Activated CD8-positive, alpha-beta T cell treated with anti-CD3 and anti-CD28 coated beads, Interleukin-2, amount 10 ng/mL, durations not matched to agents 7 days and 5 days (primary cell): ENCODE measurements at places on chromosomes 3 and 15. TPM values are rescaled to one million over a fixed set of nuclear protein-coding genes. Genes with fewer than 3 reads are reported as not detected.

- DNase-seq = no peak
Observed at GRCh38 chr3:50455161-50456018, 48.0 kb downstream of the CACNA2D2 start.

DNA sequence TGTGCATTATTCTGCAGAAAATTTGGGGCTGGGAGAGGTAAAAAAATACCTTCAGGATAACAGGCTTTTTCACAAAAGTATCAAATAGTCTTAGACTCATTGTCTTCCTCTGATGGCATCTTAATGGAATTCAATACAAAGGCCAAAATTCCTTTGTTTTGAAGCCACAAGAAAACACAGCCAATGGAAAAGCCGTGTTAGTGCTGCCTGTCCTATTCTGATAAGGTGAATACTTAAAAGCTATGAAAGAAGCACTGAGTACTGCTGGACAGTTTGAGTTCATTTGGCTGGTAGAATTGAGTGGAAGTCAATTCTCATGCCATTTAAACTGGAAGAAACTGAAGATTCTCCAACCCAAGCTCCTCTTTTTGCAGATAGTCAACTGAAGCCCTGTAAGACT is 395.3 kb upstream of the TPRG1 start:
- no peak for DNase-seq

DNA sequence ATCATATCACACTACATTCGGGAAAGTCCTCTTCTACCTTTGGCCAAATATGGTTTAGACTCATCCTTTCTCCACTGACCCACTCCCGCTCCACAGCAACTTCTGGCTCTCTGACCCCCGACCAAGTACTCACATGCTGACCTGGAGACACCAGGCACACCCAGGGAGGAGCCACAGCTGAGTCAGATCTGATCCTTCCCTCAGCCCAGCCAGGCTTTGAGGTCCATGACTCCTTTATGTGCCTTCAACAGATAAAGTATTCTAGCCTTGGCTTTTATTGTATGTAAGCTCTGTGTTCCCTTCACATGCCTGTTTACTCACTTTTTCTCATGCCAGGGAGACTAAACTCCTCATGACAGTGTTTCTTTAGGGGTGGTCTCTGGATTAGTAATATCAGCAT is 166.9 kb upstream of the UMPS start:
- no peak for DNase-seq

DNA sequence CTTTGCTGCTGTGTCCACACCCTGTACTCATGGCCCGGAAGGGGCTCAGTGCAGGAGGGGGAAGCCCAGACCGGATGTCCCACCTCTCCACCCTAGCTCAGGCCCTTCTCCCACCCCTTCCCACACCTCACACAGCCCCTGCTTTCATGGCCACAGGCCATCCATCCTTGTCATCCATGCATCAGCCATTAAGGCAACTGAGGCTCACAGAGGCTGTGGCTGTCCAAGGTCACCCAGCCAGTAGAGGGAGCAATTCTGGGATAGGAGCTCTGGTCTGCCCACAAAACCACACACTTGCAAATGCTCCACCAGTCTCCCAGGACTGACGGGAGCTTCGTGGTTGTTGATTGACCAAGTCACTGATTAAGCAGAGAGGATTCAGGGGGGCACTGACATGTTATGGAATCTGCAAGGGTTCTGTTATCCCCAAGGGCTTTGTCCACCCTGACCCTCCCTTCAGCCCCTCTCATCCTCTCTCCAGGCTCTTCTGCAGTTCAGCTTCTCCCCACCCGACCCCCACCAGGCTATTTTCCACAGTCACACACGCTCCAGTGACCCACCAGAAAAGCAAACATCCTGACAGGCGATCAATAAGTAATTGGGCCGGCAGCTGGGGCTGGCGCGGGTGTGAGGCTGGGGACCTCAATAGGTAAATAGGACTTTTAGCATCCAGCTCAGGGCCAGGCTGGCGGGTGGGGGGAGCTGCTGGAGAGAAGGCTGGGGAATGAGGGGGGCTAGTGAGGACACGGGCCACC is 15.1 kb downstream of the LINGO1 start:
- DNase-seq = no peak

DNA sequence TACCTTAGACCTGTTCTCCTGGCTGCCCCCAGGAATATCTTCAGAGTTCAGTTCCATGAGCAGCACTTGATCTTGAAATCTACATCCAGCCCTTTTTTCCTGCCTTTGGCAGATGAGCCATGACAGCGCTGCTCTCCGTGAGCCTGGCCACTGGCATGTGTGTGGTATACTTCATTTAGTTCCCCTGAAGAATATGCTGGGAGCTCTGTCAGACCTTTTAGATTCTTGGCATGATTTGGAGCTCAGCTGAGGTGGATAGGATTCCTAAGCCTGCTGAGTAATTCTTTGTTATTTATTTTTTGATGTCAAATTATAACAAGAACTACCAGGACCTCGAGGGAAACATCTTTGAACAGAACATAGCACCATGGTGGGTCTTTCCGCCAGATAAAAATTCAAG is 121.7 kb downstream of the EDEM1 start:
- DNase-seq = no peak

DNA sequence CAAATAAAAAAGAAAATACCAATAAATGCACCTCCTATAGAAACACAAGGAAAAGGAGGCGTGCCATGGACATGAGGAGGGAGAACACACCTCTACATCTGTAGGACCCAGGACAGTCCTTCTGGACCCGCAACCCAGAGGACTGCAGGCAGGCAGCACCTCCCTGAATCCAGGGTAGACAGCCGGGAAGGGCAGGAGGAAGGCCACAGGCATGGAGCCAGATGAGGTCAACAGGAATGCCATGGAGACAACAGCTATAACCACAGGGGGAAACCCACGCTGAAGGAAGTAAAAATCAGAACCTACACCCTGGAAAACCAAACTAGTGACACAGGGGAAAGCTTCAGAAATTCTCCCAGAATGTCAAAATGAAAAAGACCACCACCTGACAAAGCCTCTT is 248.8 kb upstream of the NSMCE3 start:
- DNase-seq = no peak

DNA sequence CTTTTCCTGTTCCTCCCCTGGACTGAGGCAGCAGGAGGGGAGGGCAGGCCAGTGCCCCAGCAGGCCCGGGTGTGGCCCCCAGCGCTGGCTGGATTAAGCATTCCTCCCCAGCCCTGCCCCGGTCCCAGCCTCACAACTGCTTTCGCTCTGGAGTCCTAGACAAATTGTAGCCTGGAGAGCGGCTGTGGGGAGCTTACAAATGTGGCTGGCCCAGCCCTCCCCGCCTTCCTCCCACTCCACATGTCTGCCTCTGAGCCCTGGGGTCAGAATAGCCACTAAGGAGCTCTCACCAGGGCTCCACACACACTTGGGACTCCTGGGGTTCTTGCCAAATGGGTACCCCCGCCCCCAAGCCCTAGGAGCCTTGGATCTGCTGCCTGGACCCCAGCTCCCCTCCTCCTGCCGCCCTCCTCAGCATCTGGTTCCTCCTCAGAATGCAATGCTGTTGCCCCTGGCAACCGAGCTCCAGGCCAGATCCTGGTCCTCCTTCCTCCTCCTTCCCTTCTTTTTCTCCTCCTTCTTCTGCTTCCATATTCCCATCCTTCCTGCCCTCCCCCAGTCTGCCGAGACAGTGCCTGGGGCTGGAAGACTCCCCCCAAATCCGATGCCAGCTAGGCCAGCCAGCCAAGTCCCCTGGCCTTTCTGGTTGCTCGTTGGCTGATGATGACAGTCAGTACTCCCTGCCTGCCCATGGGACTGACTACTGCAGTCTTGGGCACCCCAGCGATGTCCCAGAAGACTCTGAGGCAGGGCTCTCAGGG is 91.1 kb downstream of the LINGO1 start:
- DNase-seq = no peak

DNA sequence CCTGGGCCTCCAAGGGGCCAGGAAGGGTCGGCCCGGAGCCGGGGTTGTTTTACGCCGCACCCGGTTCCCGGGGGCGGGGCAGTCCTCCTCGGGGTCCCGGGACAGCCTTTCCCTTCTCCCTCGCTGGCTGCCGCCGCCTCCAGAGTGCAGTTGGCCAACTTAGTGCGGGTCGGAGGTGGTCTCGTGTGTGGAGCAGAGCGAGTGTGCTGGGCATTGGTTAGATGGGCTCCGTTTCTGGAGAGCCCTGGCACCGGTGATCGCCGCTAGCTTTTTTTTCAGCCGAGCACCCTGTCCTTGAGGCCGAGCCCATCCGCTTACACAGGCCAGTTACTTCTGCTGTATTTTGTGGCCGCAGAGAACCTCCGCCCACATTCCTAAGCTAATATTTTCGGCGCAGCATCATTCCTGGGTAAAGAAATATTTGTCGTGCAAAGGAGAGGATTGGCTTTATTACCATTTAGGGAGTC is 585 bp downstream of the KIF23 start:
- peak; percentile 39 for DNase-seq

GRCh38 chr15:50993598-50993997 is 85.1 kb downstream of the AP4E1 start:
- DNase-seq = no peak

DNA sequence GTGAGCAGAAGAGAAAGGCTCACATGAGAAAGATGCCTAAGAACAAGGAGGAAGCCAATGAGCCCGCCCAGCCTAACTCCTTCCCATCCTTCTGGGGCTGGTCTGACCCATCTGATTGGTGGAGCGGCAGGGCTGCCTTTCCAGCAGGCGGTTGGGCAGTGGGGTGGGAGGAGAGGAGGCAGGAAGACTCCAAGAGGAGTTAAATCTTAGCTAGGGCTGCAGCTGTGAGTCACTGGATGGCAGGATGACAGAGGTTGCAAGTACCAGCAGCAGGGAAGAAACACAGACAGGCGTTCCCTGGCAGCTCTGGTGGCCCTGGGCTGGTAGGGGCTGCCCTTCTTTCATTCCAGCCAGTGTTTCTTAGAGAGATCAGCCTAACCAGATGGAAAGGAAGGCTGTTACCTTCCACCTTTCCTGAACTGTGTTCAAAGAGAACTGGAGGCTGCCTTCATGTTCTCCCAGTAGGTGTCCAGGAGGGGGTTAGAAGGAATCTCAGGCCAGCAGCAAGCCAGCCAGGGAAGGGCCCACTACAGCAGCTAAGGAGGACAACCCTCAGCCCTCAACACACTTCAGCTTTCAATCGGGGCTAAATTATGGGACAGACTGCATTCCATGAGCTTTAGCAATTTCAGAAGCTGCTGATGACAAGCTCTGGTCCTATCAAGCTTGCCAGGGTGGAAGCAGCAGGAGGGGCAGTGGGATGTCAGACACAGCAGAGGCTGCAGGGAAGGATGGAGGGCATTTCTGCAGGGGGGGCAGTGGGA is 50.3 kb downstream of the CHSY1 start:
- no peak for DNase-seq

GRCh38 chr15:71302861-71303410 is 187.7 kb downstream of the THSD4 start:
- no peak for DNase-seq

DNA sequence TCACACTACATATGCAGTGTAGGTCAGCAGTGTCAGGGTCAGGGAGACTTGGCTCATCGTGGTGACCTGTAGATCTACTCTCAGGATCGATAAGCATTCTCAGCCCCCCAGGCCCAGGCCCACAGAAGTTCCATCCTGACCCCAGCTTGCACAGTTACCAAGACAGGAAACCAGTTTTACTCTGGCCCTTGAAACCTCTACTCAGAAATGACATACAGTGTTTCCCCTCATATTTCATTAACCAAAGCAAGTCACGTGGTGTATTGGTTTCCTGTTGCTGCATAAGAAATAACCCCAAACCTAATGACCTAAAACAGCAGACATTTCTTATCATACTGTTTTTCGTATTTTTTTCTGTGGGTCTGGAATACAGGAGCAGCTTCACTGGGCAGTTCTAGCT is 242.2 kb downstream of the SLCO3A1 start:
- peak; percentile 56 for DNase-seq

- no peak for DNase-seq
Observed at GRCh38 chr3:123072152-123072551, 5.3 kb downstream of the PDIA5 start.

GRCh38 chr3:15794842-15795650 is 2.7 kb downstream of the ANKRD28 start:
- no peak for DNase-seq

- DNase-seq = no peak
Observed at GRCh38 chr3:71243229-71243628, 340.3 kb downstream of the FOXP1 start.

DNA sequence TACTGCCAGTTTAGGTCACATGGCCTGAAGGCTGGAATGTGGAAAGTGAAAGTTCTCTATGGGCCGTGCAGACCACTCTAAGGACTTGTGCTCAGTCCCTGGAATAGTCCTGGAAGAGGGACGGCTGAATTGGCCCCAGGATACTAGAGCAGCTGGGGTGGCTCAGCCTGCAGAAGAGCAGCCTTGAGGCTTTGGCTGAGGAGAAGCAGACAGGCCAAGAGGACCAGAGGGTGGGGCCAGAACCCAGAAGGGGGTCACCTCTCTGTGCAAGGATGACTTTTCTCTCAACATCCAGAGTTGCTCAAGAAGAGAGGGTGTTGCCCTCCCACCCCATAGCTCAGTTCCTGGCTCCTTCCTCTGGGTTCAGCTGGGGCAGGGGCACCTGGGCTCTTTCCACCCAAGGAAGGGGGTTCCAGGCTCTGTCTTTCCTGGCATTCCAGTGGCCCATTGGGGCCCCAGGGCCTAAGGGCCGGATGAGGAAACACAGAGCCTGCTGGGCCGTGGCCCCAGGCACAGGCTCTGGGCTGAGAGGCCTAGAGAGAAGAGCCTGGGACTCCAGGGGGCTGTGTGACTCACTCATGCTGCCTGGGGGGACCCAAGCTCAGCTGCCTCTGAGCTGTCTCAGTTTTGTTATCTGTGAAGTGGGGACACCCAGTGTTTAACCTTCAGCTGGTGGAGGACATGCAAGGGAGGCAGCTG is 8.5 kb upstream of the FBLN2 start:
- no peak for DNase-seq

GRCh38 chr3:47298439-47298838 is 15.7 kb downstream of the KLHL18 start:
- no peak for DNase-seq

Gene SLC24A5
- not detected for total RNA-seq

Gene CFAP91
- not detected for total RNA-seq

Gene ADGRG7
- 26.5 TPM for total RNA-seq

Gene TF
- total RNA-seq = 0.03 TPM

Gene MESP2
- total RNA-seq = not detected
